Esophagus muscularis mucosa (tissue), 4 donors: ENCODE measurements at places on chromosomes 2 and 18. TPM values are rescaled to one million over a fixed set of nuclear protein-coding genes. Genes with fewer than 3 reads are reported as not detected.

- peak overlapping the region; percentile 5 for H3K4me3 ChIP-seq
- no peaks in the 10 kb centered on the region for H3K27me3 ChIP-seq
- DNase-seq: peak; percentile 82
- no peaks in the 10 kb centered on the region for H3K36me3 ChIP-seq
- peak overlapping the region; percentile 58 for H3K27ac ChIP-seq
- peaks cover 9% of the 10 kb centered on the region for H3K4me1 ChIP-seq
Measured at GRCh38 chr2:19538411-19538963, 180.1 kb upstream of the OSR1 start.

GRCh38 chr2:152200101-152200500 is 24.5 kb upstream of the STAM2 start:
- DNase-seq: no peak
- no peaks in the 10 kb centered on the region for H3K36me3 ChIP-seq
- H3K27ac ChIP-seq: no peak overlapping the region
- no peaks in the 10 kb centered on the region for H3K4me1 ChIP-seq

DNA sequence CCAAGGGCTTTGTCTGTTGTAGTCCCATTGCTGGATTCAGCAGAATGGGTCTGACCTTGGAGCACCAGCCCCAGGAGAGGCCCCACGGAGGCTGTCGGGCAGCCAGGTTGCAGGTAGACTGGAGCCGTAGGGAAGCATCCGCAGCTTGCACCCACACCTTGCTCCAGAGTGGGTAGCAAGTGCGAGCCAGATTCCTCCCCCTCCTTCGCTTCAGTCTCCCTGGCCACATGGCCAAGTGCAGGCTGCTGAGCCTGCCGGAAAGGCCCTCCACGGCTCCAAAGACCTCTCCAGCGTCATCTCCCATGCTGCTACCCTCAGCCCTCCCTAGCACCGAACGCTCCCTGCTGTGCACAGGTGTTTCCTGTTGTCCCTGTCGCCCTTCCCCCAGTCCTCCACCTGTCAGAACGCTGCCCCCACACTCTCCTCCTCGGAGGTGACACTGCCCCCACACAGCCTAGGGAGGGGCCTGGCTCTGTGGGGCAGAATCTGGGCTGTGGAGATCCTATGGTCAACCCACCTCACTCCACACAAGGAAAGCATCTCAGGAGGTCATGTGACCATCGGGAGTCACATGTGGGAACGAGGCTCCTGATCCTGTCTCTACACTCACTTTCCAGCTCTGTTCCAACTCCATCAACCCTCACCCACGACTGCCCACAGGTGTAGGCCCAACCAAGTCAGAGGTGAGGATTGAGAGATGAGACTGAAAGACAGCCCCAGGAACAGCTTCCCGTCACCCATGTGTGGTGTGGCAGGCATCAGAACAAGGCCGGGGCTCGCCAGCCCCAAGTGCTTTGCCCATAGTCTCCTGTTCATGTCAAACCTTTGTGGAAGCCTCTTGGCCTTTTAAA is 8.3 kb downstream of the KCNF1 start:
- DNase-seq: no peak
- peaks cover 8% of the 10 kb centered on the region for H3K4me1 ChIP-seq
- no peak overlapping the region for H3K4me3 ChIP-seq
- H3K27ac ChIP-seq: no peak overlapping the region

DNA sequence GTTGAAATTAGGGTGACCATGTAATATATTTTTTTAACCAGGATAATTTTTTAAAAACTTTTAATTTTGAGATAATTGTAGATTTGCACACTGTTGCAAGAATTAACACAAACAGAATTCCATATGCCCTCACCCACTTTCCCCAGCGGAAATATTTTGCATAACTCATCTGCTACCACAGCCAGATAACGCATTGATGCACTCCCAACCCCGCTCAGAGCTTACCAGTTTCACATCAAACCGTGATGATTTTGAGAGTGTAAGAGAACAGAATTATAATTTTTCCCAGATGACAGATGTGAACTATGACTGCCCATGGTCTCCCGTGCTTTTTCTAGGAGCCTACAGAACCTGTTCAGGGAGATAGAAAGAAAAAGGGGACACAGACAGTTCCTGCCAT is 35.2 kb upstream of the LDLRAD4 start:
- no peak overlapping the region for H3K4me3 ChIP-seq
- no peak for DNase-seq
- no peaks in the 10 kb centered on the region for H3K27me3 ChIP-seq

The ASPRV1 gene
- total RNA-seq: 1.5 TPM
